ENCODE measurements at places on chromosomes 6 and 20.

DNA sequence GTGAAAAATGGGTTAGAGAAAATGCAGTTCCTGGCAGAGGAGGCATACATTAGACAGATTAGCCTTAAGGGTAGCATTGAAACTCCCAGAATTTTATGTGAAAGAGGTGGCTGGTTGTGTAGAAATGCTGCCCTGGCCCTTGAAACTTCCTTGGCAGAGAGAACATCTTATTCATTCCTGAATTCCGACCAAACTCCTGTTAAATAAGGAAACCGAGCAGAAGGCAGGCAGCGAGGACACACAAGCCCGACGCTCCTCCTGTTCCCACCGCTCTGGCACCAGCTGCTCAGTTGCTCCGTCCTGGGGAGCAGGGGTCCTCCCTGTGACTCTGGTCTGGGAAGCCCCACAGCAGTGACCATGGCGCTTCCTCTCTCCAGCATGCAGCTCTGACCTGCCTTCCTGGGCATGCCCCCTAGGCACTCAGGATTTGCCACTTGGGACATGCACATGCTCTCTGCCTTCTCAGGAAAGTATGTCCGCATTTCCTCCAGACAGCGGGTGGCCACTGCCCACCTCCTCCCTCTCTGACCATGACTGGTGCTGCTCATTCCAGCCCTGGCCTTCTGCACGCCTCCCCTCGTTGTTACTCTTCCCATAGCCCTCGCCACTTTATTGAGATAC is 35.2 kb upstream of the CLDN20 start:
- no peak for DNase-seq

DNA sequence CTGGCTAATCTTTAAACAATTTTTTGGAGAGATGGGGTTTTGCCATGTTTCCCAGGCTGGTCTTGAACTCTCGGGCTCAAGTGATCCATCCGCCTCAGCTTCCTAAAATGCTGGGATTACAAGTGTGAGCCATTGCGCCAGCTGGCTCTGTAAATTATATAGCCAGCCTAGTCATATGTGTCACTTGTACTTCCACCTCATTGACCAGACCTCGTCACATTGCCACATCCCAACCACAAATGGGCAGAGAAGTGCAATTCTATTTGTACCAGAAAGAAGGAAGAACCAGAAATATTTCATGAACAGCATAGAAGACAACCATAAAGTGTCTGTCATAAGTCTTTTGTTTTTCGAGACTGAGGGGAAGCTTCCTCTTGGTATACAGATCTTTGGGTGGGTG is 304.9 kb upstream of the RNF24 start:
- DNase-seq, result no peak

GRCh38 chr20:32685541-32686529 is 12.1 kb upstream of the C20orf203 start:
- no peak for DNase-seq

- DNase-seq, result no peak
Measured at GRCh38 chr6:393391-394221, 2.1 kb downstream of the IRF4 start.

DNA sequence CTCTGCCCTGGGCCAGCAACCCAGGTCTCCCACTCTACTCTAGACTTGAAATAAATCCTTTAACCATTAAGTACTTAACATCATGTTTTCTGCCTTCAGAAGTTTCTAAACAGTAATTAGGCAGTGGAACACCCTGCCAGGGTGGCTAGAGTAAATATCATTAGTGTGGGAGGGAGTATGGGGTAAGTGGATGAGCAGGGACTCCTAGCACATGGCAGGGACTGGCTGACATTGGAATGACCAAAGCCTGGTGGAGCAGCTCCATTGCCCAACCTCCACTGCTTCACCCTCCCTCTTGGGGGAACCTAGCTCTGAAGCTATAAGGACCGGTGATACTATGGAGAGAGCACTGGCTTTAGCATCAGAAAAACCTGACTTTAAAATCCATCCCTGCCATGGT is 167.1 kb downstream of the MAFB start:
- DNase-seq, result no peak

GRCh38 chr6:145815309-145816274 is 997 bp upstream of the FBXO30 start:
- no peak for DNase-seq

DNA sequence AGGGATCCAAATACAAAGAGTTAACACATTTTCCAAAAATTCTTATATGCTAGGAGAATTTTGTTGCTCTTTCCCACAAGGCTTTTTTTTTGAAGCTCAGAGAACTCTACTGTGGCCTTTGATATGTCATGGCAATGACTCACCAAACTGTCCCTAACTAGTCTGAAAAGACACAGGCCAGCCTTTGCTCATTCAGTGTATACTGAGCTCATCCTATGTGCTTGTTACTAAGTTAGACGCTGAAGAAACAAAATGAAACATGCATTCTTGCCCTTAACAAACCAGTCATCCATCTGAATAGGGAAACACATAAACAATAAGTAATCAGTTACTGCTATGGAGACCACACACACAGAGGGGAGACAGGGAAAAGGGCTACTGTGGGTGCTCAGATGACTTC is 291.8 kb downstream of the FOXC1 start:
- no peak for DNase-seq

- no peak for DNase-seq
Measured at GRCh38 chr6:104413767-104414166, 446.0 kb downstream of the HACE1 start.

DNA sequence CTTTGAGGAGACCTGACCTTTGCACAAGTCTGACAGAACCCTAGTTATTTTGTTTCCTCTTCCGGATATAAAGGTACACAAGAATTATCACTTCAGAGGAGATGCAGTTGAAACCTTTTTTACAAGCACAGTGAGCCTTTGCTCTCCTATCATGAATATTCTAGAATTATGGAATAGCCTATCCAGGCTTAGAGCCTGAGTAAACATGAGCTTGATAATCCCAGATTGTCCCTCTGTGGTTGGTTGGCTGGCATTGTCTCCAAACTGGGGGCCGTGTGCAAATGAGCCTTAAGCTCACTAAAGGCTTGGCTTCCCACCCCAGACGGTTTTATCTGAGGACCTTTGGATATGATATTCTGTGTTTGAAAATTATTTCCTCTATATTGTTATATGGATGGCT is 32.0 kb downstream of the BTBD3 start:
- DNase-seq, result no peak

- DNase-seq, result no peak
Measured at GRCh38 chr6:167402195-167402686, 77.4 kb downstream of the TTLL2 start.

DNA sequence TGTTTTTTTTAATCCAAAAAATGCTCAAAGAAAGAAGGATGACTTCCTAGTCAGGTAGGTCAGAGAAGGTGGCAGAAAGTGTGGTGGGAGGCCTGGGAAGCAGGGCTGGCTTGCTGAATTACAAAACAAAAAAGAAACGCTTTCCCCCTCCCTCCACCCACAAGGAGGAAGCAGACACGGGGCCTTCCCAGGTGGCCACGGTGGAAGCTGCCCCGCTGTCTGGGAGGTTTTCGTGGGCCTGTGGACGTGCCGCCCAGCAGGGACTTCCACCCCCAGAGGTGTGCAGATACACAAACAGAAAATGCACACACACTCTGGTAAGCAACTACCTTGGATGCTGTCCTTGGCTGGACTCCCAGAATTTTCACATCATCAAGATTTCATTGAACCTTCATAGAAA is 198.2 kb upstream of the CDH4 start:
- DNase-seq, result no peak

DNA sequence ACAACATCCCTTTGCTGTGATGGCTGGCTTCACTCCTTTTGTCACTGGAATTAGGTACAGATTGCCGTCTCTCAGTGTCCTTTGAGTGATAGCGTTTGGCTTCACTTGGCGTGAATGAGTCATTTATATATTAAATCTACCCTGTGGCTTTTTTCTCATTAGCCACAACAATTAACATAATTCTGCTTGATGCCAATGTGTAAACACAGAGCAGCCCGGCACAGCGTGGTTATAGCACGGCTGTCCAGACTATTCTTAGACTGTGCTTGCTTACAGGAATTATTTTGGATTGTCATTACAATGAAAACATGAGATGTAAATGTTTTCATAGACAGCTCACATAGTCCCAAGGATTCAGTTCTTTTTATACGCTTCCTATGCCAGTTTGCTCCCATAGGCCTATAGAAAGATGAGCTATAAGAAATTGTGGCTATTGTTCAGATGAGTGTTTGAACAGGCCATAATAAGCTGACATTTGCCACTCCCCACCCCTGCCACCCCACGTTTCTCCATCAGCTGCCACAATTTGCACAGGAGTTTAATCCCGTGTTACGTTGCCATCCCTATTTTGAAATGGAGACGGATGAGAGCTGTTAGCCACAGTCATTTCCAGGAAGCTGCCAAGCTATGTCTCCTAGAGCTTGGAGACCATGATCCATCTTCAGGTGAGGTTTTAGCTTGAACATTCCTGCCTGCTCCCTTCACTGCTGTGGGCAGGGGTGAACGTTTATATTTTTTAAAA is 65.9 kb downstream of the PPP1R14C start:
- DNase-seq, result no peak

- no peak for DNase-seq
Measured at GRCh38 chr6:148968771-148969602, 222.2 kb downstream of the UST start.

DNA sequence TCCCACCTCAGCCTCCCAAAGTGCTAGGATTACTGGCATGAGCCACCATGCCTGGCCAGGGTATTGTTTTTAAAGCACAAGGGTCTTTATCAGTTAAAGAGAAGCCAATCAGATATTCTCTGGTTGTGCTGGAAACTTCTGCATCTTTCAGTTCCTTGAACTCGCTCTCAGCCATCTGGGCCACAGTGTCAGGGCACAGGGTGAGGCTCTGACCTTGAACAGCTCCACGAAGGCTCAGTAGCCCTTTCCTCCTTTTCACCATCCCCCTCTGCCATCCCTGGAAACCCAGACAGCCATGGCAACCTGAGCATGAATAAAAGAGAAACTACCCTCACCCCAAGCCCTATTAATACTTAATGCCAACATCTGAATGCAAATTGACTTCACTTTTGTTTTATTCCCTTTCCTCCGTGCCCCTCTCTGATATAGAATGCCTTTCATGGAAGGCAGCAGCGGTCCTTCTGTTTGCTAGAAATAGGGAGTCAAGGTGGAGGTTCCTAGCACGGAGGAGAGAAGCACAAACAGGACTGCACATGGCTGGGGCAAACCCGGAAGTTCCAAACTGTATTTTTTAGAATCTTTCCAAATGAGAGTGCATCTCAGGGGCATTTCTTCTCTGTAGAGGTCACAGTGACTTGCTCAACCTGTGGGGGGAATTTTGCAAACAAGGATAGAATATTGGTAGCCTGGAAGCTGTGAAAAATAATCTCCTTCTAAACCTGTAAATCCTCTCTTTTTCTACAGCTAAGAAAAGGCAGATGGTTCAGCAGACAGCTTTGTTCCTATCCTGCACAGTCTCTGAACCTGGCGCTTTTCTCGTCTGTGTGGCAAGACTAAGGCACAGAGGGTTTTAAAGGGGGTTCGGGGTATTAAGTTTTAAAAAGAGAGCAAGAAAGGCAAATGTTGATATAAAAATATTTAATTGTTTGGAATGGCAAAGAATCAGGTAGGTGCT is 176.4 kb upstream of the RREB1 start:
- DNase-seq, result no peak

DNA sequence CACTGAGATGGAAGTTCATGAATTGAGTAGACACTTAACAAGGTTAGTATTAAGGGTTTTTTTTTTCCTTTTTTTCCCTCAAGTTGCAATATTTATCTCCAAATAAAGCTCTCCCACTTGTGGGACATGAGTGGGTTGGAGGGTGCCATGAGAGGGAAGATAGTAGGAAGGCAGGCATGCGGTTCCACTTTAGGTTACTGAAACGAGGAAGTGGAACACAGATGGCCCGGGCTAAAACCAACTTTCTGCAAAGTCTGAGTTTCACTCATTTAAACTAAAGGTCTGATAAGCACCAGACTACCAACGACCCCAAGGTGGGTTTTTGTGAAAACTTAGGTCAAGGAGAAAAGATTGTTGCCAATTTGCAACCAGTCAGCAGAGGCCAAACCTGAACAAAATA is 42.2 kb downstream of the TBC1D7 start:
- no peak for DNase-seq

DNA sequence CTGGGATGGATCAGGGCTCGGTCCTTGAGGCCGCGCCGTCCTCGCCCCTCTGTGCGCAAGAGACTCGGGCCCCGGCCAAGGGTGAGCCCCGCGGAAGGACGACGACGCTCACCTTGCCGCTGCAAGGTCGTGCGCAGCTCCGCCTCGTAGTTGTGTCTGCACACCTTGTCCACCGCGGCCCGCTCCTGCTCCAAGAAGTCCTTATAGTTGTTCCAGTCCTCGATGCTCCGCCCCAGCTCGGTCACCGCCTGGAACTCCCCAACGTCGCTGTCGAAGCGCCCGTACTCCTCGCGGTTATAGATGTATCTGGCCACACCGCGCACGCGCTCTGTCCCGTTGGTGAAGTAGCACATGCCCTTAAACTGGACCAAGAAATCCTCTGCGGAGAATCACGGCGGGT is 1.8 kb downstream of the HLA-DQB2 start:
- DNase-seq, result no peak

DNA sequence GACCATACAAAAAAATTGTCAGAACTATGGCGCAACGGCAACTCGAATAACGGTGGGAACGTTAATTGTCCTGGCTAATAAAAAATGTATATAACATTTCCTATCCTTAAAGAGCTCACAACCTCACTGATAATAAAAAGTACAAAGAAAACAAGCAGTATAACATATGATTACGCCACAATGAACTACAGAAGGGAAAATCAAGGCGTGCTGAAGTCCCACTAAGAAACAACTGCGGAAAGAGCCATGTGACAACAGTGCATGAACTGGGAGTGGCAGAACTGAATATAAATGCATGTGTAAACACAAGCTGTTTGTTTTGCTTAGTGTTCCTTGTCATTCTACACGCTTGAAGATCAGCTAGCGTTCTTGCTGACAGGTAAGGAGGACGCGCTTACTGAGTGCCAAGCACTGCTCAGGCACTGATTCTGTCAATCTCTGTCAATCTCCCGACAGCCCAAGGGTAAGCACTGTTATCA is 466 bp upstream of the PSMB1 start:
- no peak for DNase-seq

DNA sequence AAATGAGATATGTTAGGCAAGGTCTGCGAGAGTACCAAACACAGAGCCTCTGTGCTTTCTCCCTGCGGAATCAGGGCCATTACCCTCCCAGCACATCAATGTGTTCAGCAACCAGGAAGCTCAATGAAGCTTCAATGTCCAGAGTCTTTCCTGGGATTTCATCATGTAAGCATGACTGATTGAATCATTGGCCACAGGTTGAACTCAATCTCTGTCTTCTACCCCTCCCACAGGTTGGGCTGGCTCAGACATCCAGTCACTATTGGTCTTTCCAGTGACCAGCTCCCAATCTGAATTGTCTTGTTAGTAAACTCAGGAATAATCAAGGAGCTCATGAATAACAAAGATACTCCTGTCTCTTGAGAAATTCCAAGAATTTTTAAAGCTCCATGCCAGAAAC is 2.7 kb upstream of the DTD1 start:
- no peak for DNase-seq

DNA sequence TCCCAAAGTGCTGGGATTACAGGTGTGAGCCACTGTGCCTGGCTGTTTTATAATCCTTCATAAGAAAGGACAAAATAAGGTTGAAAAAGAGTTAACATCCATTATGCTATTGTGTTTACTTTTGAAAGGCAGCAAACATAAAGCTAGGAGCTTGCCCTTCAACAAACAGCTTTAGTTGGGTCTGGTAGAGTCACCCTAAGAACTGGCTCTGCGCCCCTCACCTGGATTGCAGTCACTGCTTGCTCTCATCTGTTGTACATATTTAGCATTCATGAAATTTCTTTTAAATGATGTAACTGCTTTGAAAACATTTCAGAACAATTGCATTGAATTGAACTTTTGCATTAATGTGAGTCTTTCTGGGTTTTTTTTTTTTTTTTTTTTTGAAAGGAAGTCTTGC is 38.9 kb downstream of the JARID2 start:
- no peak for DNase-seq
